HTR-8/SVneo (cell line): ENCODE measurements at places on chromosomes 4 and X.

- no peak for DNase-seq
Measured at GRCh38 chr4:74105656-74106280, 6.8 kb upstream of the CXCL2 start.

DNA sequence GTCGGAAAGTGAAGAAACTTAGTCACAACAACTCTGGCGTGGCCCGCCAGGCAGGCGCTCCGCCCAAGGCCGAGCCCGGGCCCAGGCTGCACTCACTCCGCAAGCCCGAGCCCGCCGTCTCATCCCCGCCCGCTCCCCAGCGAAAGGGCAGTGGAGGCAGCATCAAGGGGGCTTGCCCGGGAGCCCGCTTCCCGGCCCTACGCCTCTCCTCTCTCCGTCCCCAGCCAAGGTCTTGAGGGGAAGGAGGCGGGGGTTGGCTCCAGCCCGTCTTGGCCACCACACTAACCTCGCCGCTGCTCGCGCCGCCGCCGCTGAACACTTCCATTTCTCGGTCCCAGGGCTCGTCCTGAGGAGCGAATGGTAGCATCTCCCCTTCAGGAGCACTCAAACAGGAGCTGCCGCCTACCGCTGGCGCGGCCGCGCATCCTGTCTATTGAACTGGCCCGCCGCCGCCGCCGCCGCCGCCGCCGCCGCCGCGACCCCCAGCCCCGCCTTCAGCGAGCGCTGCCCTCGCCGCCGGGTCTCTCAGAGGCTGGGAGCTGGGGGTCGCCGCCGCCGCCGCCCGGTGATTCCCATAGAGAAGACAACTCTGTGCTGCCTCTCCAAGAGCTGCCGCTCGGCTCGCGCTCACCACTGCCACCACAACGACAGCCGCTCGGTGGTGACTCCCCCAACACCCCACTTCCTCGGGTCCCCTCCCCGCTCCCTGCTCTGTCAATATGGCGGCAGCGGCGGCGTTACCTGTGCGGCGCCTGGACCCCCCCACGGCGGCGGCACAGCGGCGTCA, at the start of gene RPS6KA6:
Gene RPS6KA6, minus strand, starts transcription at position 667 of the 787 bp plus-strand sequence. Its CDS starts 300 bp downstream, at position 367.
- DNase-seq: no peak

GRCh38 chrX:39905538-39905891, 192.2 kb downstream of the BCOR start:
- DNase-seq: no peak

GRCh38 chr4:2786794-2787229, 6.1 kb upstream of the SH3BP2 start:
- DNase-seq: no peak

- DNase-seq: no peak
Measured at GRCh38 chrX:65667503-65668376, at the start of gene MSN. Gene MSN, plus strand, starts transcription at chrX:65667654. Its CDS starts 188 bp downstream, at chrX:65667842.

DNA sequence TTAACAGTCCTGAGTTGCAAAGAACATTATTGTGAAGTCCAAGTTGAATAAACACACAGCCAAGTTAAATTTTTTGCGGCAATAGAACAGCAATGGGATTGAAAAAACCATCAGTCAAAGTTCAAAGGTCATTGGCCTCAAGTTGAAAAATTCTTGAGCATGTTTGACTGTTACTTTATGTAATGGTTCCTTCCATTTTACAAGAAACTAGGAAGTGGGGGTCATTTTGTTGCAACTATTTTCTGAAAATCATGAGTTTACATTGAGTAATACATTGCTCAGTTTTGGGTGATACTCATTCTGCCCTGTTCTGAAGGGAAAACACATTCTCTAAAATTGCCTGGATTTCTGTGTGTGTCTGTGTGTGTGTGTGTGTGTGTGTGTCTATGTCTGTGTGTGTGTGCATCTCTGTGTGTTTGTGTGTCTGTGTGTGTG, 5.2 kb upstream of the IRF2 start:
- DNase-seq: no peak

DNA sequence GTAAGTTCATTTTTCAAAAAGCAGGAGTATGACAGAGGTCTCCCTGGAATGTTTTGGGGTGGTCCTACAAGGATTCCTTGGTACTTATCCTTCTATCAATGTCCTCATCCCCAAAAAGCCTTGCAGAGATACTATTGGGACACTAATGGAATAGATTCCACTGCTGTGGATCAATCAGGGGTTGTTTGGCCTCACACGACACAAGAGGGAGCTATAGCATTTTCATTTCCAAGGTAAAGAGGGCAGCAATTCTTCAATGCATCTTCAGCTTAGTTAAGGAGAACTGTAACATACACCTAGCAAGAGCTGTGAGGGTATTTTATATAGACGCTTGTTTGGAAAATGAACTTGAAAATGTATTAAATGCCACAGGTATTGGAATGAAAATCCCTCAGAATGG, 50.9 kb downstream of the USP26 start:
- DNase-seq: no peak

GRCh38 chr4:153095448-153096204, 108.6 kb upstream of the TRIM2 start:
- DNase-seq: no peak

GRCh38 chr4:121877041-121877773, 6.9 kb upstream of the BBS7 start:
- no peak for DNase-seq

DNA sequence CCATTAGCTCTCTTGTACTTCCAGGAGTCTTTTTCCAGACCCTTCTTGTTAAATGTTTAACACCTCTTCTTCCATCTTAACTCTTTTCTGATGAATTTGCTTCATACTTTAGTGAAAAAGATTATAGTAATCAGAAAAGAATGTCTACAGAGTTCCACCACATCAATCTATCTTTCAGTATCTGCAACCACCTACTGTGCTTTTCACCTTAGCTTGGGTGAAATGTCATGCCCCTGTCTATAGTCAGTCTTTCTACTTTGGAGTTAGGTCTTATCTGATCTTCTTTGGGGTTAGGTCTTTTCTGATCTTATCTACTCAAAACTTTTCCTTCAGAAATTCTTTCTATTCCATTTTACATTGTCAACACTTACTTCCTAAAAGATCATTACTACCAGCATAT, 1310.2 kb downstream of the PCDH7 start:
- DNase-seq: no peak

DNA sequence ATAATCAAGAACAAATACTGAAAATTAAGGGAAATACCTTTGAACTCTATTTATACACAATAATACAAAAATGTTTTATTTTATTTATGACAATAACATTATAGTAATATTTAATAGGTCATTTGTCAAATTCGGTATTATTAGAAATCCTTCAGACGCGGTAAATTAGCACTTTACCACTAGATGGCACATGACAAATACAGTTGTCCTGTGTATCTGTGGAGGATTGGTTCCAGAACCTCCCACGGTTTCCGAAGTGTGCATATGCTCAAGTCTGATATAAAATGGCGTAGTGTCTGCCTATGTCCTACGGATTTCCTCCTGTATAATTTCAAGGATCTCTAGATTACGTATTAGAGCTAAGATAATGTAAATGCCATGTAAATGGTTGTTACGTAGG, 8.1 kb upstream of the LINC00632 start:
- no peak for DNase-seq

DNA sequence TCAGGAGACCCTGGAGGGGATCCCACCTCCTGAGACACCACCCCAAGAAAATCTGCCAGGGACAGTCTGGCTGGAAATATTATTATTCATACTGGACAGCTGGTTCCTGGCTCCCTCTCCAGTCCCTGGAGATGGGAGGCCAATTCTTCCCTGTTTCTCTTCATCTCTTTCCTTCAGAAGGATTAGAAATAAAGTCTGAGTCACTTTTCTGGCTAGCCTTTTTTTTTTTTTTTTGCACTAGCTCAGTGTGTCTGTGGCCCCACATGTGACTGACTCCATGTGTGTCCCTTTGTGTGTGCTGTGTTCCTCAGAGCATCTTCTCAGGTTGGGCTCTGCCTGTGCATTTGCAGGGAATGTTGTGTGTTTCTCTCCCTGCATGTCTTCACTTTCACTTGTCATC, 1.8 kb upstream of the FRMPD3 start:
- DNase-seq: no peak

GRCh38 chr4:156774422-156774821, 197.2 kb downstream of the PDGFC start:
- no peak for DNase-seq

DNA sequence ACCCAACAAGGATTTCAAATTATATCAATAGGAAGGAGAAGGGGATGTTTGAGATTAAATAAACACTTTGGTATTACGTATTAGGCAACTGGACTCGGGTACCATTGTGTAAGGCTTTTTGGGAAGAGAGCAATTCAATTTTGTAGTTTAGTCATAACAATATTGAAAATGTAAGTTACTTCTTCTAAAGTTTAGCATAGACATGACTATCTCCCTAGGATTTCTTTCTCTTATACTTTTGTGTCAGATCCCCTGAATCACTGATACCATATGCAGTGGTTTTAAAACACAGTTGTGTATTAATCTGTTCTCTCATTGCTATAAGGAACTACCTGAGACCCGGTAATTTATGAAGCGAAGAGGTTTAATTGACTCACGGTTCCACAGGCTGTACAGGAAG, 123.8 kb upstream of the FAM9C start:
- no peak for DNase-seq

- no peak for DNase-seq
Measured at GRCh38 chr4:124151031-124151430, 561.5 kb downstream of the ANKRD50 start.

- DNase-seq: no peak
Measured at GRCh38 chr4:180528003-180528402, 1715.2 kb upstream of the TENM3 start.

DNA sequence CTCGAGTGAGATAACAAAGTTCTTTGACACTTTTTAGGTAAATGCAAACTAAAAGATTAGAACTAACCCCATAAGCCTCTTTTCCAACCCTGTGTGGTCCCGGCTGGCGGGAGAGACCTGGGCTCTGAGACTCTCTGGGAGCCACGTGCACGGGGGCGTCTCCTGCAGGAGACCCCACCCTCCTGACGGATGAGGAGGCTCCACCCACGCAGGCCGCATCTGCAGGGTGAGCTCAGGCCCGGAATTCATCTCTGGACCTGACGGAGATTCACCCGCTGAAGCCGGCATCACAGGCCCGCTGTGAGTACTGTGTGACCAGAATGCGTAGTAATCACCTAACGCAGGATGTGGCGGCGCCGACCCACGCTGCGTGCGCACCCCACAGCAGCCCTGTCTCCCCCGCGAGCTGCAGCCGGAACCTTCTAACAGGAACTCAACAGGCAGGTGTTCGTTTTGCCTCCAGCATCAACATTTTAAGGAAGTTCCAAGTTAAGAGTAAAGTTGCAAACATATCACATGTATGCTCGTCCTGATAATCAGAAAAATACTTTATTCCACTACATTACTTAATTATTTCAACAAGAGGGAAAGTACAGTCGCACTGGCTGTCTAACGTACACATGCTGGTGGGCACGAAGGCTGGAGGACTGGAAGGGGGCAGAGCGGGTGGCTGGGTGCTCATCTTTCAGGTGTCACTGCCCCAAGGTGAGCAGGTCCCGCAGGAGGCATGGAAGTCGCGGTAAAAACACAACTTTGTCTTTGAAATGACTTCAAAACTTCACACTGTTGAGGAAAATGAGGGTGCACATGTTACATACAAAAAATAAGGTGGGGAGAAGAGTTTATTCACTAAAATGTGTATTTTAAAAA, 44.5 kb downstream of the FGFRL1 start:
- DNase-seq: no peak

GRCh38 chrX:84415140-84415539, 87.1 kb downstream of the HDX start:
- no peak for DNase-seq

- DNase-seq: no peak
Measured at GRCh38 chrX:82127228-82128123, 925.6 kb downstream of the SH3BGRL start.

- DNase-seq: peak; percentile 12
Measured at GRCh38 chr4:109729117-109729717, 653 bp downstream of the PLA2G12A start.

DNA sequence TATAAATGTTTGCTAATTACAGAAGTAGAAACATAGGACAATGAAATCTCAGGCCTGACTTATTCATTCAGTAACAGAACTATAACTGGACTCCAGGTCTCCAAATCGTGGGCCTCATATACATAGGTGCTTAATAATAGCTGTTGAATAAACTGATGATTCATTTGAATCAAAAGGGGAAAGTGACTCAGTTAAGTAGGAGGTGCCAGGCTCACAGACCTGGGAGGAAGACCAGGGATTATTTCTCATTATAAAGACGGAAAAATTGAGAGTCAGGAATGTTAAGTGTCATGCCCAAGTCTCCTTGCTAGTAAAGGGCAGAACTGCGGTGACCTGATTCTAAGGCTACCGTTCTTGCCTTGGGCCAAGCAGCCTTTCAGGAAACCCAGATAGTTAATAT, 131.5 kb downstream of the HS3ST1 start:
- DNase-seq: no peak

DNA sequence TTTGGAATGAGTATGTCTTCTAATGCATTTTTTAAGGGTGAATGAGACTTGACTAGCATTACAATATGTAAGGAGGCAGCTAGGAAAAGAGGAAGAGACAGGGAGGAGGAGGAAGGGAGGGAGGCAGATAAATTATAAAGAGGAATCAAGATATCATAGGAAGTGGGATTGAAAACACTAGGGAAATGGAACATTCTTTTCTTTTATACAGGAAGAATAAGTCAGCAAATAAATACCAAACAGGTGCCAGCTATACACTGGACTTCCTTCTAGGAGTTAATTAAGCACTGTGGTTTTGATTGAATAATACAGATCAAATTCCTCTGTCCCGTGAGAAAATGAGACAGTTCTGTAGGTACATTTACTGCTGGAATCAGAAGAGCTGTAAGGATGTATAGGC, 78.6 kb downstream of the PACRGL start:
- no peak for DNase-seq

DNA sequence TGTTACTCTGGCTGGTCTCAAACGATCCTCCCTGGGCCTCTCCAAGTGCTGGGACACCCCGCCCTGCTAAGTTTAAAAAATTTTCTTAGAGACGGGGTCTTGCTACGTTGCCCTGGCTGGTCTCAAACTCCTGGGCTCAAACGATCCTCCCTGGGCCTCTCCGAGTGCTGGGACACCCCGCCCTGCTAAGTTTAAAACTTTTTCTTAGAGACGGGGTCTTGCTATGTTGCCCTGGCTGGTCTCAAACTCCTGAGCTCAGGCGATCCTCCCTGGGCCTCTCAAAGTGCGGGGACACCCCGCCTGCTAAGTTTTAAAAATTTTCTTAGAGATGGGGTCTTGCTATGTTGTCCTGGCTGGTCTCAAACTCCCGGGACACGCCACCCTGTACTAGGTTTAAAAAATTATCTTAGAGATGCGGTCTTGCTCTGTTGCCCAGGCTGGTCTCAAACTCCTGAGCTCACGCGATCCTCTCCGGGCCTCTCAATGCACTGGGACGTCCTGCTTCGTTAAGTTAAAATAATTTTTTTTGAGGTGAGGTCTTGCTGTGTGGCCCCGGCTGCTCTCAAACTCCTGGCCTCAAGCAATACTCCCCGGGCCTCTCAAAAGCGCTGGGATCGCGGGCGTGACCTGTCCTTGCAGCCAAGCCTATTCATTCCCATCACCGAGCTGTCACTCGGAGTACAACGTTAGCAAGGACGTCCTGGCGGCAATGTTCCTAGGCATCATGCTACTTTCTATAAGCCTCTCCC, 1.1 kb downstream of the SLC25A6 start:
- no peak for DNase-seq

GRCh38 chrX:146243041-146243440, 425.4 kb downstream of the SLITRK2 start:
- no peak for DNase-seq

- no peak for DNase-seq
Measured at GRCh38 chr4:41640906-41641305, 102.9 kb downstream of the LIMCH1 start.
